ENCODE measurements at places on chromosomes 2 and 18.

DNA sequence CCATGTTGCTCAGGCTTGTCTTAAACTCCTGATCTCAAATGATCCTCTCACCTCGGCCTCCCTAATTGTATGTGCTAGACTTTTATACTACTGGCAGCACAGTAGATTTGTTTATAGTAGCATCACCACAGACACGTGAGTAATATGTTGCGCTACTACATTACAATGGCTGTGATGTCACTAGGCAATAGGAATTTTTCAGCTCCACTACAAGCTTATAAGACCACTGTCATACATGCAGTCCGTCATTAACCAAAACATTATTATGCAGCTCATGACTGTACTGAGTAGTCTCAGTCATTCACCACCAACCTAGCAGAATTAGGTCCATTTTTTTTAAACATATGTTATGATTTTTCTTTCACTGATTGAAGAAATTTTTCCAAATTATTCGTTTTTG, 398.9 kb downstream of the DCC start:
- no peak for DNase-seq

- DNase-seq, result no peak
These were observed 18.8 kb downstream of the ZNF385B start for GRCh38 chr2:179842498-179843153.

- DNase-seq, result no peak
These were observed 44.6 kb downstream of the SCN7A start for GRCh38 chr2:166449439-166449838.

GRCh38 chr2:70460333-70460732, 93.3 kb downstream of the TGFA start:
- DNase-seq, result no peak

DNA sequence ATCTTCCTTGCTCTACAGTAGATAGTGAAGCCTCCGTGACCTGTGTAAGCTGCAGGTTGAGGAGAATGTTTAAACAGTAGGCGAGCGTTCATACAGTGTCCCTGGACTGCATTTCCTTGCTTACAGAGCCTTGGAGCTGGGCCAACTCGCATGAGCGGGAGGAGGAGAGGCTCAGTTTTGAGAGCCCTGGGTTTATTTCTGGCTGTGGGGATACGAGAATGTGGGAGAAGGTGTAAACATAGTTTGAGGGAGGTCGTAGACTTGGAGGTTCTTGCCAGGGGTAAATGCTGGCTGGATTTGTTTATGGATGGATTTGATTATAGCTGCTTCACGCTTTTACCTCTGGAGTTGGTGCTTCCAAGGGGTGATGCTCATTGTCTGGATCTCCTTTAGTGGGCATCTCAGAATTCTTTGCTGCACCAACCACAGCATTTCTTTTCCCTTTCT, 20.8 kb downstream of the CRIM1 start:
- no peak for DNase-seq

DNA sequence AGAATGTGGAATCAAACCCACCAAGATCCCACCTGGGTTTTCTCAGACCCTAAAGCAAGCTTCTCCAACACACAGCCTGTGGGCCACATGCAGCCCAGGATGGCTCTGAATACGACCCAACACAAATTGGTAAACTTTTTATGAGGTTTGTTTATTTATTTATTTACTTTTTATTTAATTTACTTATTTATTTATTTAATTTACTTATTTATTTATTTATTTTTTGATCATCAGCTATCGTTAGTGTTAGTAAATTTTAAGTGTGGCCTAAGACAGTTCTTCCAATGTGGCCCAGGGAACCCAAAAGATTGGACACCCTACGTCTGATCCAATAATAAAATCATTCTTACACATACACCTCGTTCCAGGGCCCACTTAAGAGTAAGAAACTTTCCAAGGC, 1451.1 kb downstream of the LRP1B start:
- DNase-seq, result no peak

- DNase-seq, result peak; percentile 8
These were observed 858 bp downstream of the POLR1B start for GRCh38 chr2:112542984-112543661.

DNA sequence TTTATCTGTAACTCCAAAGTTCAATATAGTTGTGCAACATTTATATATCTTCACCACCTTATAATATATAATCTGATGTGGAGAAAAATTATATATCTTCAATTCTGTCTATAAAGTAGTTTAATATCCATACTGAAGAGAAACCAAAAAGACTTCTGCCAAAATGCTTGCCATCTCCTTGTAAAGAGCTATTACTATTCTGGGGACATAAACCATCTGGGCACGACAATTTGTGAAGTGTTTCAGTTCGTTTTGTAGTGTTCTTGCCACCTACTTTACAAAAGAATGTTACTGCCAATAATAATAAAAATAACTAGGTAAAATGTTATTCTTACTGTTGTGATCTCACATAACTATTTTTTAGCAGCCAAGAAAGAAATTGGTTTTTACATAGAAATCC, 45.1 kb downstream of the SCN1A start:
- no peak for DNase-seq

DNA sequence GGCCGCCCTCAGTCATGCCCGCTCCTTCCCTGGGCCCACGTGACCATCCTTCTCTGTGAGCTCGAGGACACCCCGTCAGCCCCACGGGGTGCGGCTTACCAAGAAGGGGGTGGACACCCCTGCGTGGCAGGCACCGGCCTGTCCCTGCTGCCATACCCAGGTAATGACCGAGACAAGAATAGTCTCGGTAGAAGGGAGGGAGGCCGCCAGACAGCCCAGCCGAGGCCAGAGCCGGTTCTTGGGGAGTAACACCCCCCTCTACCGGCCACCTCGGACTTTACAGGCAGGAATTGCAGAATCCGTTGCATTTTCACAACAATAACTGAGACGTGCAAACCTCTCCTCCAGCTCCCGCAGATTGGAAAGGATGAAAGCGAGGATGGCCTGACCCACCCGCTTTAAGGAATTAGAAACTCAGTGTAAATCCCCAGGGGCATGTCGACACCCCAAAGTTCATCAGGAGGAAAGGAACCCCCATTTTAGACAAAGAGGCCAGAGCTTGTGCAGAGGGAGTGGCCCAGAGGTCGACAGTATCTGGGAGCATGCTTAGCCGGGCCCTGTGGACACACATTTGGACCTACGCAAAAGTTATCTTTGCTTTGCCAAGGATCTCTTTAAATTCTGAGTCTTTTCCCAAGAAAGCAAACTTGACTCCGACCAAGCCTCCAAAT, 60.1 kb upstream of the GLI2 start:
- DNase-seq, result peak; percentile 53

Measured in AG10803 (cell line).